ENCODE measurements at places on chromosomes 3 and 15.

DNA sequence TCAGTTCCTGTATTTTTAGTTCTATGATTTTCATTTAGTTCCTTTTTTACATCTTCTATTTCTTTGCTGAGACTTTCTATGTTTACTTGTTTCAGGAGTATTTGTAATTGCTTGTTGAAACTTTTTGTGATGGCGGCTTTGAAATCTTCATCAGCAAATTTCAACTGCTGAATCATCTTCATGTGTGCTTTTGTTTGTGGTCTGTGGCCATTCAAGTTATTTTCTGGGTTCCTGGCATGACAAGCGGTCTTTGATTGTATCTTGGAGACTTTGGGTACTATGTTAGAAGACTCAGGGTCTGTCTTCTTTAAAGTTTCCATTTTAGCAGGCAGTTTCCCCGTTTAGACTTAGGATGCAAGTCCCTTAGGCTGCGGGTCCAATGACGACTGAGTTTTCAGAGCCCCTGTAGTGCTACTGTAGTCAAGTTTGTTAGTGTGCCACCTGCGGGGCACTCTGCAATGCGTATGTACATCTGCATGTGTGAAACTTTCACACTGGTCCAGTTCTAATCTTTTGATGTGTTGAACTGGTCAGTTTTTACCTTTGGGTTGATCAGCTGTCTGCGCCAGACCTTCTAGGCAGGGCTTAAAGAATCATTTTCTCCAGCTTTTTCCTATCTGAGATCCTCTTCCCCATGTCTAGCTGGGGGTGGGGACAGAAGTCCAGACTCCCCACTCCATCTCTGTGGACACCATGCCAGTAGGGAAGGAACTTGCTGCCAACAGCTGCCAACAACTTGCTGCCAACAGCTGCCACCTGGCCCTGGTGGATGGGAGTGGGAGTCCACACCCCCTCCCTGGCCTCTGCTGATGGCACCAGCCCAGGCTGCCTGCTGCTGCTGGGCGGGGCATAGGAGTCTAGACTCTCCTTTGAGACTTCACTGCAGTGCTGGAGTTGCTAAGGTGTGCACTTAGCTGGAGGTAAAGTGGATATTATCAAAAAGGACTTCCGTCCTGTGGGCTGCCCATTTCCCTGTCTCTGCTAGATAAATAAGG, 190.9 kb downstream of the TJP1 start:
- DNase-seq, result no peak

GRCh38 chr3:169581633-169582032, 81.9 kb downstream of the MECOM start:
- no peak for DNase-seq

DNA sequence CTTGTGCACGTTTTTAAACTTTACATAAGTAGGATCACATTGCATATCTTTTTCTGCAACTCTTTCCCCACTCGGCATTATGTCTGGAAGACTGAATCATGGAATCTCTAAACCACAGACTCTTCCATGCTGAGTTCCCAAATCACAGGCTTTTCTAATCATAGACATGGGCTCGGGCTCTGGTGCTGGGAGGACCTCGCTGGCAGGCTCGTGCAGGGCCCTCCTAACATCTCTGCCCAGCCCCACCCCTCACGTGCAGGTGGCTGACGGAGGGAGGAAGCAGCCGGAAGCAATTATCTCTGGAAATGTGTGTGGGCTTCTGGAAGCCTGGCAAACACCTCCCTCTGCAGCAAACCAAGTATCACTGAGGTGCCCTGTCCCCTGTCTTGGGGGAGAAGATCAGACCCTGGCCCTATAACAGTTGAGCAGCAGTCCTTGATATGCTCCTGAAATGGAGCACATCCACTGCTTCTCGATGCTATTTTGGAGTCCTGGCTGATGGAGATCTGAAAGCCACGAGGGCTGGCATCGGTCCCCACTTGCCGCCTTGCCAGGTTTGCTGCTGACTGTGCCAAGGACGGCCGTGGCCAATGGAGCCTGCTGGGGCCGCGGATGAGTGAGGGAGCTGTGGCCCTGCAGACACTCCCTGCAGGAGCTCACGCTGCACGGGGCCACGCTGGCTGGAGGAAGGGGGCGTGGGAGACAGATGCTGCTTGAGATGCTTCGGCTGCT, 4.4 kb upstream of the IQSEC1 start:
- DNase-seq, result no peak

DNA sequence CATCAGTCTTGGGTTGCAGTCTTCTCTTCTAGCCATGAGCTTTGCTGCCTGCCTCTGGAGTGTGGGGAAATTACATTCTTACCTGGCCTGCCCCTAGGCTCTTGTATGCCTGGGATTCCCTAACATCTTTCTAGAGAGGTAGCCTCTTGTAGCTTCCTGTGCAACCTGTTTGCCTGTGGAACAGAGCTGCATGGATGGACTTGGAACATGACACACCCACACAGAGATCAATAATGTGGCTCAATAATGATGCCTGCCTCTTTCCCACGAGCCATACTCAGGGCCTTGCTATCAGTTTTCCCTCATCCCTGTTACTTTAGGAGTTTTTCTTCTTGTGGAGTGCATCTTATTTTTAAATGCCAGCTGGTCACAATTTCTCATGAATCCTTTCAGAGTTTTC, 11.4 kb downstream of the CHCHD6 start:
- no peak for DNase-seq

DNA sequence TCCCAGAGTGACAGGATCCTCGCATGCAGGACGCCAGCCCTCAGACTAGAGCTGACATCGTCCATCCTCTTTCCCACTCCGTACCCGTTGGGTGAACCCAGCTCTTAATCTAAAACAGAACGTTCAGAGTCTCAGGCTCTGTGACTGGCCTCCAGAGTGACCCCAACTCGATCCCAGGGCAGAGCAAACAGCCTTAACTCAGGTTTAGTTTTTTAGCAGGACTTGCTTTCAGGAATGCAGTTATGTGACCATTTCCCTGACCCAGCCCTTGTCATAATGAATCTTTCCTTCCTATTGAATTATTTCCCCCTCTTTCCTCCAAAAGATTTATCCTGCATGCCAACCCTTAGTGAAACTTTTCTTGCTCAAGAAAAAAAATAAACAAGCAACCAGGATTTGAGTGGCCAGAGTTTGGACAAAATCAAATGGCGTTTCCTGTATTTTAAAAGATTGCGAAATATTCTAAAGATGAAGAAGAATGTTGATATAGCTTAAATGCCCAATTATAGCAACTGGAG, 47.8 kb upstream of the RARB start:
- DNase-seq, result no peak
